ENCODE measurements at places on chromosomes 3 and 15.

DNA sequence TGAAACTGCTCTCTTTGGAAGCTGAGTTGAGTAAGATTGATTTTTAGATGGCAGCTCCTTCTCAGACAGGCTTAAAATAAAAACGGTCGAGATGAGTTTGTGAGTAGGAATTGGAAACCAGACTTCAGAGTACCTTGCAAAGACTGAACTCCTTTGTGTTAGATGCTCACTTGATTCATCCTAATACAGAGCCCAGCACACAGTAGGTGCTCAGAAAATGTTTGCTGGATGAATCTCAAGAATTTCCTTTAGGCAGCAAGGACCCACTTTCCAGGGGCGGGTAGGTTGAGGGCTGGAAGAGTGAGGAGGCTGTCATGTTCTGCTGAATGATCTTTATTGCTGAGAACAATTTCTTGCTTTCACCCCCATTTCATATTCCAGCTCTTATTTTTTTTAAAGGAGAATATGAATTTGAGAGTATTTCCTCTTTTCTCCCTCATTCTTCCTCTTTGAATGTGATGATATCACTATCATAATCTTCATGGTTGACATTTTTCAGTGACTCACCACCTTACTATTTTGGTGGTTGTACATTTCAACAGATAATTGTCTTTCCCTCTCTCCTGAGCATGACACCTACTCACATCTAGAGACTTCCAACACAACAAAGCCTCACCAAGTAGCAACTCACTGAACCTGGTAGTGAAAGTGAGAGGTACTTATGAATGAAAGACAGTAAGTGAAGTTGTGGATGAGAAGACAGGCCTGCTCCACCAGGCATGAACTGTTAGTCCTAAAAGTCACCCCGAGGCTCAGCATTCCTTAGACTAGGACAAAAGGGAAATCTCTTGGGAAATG is 113.3 kb downstream of the PDCD6IP start:
- no peak for DNase-seq

DNA sequence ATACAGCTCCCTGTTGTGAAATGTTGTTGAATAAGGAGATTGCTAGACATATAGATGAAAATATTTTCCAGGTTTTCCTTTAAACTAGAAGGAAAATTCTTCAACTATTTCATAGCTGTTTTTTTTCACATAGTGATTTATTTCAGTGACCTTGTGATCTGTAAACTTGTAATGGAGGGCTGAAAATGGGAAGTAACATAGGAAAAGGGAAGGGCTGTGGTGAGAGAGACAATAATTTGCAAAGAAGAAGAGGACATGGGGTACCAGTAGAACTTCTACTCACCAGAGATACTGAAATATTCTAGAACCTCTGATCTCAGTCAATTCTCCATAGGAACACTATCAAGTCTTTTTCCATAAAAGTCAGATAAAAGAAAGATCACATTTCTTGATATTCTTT is 60.4 kb downstream of the PLS1 start:
- DNase-seq, result no peak

- DNase-seq, result no peak
Measured at GRCh38 chr15:70308011-70308734, 210.5 kb upstream of the TLE3 start.

DNA sequence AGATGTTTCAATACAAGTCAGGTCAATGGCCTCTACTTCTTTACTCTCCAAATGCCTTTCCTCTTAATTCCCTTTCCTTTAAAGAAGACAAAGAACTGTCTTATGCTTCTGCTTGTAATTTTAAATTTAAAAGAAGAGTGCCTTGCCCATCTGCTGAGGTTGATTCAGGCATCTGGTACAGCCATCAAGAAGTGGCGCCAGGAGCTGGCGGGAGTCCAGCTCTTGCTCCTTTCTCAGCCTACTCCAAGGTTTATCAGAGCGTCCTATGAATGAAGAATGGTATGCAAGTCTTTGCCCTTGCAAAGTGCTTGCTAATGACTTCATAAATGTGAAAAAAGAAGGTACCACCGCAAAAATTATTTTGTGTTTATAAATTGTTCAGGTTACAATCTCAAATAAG is 294.6 kb upstream of the TGFBR2 start:
- no peak for DNase-seq

- DNase-seq, result no peak
Measured at GRCh38 chr15:101244889-101245668, 6.8 kb downstream of the CHSY1 start.

Data from NCI-H1694 (cell line).